ENCODE measurements at places on chromosomes 4 and X. TPM values are rescaled to one million over a fixed set of nuclear protein-coding genes. Genes with fewer than 3 reads are reported as not detected.

The UGT2B10 gene
- not detected for total RNA-seq

GRCh38 chr4:145289403-145290076 lies 109.2 kb upstream of the OTUD4 start:
- DNase-seq, result no peak

The GYPB gene
- not detected for total RNA-seq

- no peak for DNase-seq
Measured at GRCh38 chr4:163875327-163875726, 380.8 kb downstream of the TMA16 start.

The XKRX gene
- 0.23 TPM for total RNA-seq

DNA sequence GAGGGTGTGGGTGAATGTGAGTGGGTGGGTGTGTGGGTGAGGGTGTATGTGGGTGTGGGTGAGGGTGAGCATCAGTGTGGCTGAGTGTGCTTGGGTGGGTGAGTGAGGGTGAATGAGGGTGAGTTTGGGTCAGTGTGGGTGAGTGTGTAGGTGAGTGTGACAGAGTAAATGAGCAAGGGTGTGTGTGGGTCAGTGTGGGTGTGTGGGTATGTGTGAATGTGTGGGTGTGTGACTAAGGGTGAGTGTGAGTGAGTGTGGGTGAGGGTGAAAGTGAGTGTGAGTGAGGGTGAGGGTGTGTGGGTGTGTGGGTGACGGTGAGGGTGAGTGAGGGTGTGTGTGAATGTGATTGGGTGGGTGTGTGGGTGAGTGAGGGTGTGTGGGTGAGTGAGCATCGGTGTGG lies 1676.7 kb upstream of the TENM3 start:
- DNase-seq, result no peak

The NR3C2 gene
- total RNA-seq, result 5.2 TPM

The MAGEE2 gene
- total RNA-seq, result not detected

DNA sequence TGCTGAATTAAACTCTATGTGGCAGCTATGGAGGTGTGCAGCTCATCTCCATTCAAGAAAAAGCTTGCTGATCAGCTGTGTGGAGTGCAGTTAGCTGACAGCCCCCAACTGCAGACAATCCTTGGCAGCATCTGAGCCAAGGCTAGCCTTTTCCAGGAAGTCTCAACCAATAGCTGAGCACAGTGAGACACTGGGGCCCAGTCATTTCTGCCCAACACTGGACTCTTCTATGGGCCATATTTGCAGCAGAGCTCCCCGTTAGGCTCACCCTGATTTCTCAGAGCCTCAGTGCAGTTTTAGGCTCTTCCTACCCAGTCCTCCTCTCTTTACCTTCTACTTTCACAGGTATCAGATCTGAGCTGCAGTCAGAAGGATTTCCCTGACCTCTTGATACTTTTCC lies 12.9 kb downstream of the DDX53 start:
- no peak for DNase-seq

DNA sequence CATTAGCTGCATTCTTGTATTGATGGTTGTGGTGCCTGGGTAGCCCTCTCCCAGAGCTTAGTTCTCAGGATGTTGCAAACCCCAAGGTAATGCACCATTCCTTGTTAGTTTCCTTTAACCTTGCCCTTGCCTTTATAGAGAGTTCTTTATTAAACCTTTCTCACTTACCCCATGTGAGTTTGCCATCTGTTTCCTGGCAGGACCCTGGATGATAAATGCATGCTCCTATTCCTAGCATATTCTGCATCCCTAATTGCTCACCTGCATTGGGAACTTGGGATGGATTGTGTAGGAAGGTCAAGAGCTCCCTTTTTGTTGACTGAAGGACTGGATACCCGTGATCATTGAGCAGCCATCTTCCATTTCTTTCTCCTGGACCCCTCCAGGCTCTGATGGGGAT lies 59.9 kb upstream of the AP1S2 start:
- no peak for DNase-seq

DNA sequence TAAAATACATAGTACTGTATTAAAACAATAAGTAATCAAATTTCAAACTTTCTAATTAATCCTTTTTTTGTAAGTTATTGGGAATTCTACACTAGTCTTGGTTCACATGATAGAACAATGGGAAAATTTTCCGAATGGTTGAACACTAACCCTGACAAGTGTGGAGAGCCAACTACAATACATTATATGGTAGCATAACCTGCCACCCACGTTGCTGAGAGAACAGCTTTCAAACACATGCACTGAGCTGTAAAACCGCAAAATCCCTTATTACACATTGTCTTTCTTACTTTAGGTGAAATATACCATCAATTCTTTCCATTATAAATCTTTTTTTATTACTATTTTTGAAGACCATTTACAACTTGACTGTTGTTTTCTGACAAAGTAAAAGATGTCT lies 54.7 kb downstream of the ANAPC10 start:
- no peak for DNase-seq

The CPZ gene
- total RNA-seq, result 0.64 TPM

The ZFP92 gene
- 1.2 TPM for total RNA-seq

DNA sequence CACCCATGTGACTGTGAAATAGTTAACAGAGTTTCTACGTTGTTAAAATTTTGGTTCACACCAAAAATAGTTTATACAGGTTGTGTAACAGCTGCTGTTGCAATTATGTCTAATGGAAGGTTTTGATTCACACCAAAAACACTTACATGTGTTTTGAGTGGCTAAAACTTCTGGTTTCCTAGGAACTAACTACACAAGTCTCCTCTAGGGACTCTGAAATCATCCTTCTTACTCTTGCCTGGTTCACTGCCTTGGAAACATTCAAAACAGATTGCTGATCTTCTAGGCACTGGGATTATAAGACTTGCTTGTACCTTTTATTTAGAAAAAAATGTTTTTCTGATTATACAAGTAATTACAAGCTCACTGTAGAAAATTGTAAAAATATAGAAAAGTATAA lies 14.9 kb upstream of the MORC4 start:
- DNase-seq, result no peak

GRCh38 chrX:22134681-22135080 lies 102.6 kb downstream of the PHEX start:
- no peak for DNase-seq

DNA sequence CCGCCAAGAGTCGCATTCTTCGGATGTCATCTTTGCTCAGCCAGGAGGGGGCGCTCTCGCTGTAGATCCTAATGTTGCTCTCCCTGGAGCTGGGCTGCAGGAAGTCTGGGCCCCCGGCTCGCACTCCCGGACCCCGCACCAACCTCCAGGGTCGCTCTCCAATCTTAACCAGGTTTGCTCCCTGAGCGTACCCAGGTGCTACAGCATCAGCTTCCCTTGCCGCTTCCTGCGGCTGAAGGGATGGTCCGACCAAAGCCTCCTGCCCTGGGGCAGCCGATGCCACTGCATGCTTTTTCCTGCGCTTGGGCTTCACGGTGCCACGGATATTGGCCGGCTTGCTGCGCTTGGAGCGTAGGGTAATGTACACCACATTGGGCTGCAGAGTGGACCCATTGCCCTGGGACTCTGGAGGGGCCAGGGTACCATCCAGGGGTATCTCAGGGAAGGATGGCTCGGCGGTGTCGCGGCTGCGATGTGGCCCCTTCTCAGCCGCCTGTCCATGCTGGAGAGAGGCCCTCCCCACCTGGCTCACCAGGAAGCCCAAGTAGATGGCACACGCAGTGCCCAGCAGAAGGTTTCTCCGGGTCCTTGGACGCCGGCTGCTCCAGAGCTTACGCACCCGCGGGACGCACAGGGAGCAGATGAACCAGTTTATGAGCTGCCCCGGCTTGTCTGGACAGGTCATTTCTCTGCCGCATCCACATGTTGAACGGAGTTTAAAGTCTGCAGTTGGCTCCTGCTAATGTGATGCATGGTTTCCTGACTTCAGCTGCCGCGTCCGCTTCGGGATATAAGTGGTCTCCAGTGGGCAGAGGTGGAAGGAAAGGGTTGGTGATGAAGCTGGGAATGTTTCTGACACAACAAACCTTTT lies 1.9 kb downstream of the GASK1B start:
- no peak for DNase-seq

The ZDHHC15 gene
- not detected for total RNA-seq
